ENCODE measurements at places on chromosomes 1 and 21.

DNA sequence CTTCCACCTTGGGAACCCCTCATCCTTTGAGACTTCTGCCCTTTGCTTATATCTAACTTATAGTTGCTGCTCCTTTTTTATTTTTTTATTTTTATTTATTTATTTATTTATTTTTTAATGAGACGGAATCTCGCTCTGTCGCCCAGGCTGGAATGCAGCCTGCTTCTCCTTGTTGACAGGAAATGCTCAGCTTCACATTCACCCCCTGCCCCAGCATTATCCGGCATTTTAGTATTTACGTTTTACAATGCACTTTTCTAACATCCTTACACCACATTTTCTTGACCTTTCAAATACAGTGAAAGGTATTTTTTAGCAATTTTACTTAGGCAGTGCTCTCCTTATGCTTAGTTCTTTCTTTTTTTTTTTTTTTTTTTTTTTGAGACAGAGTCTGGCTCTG lies 14.9 kb downstream of the CXADR start:
- no peak overlapping the region for H3K27ac ChIP-seq
- no peaks in the 10 kb centered on the region for H3K4me1 ChIP-seq
- no peaks in the 10 kb centered on the region for H3K27me3 ChIP-seq
- no peaks in the 10 kb centered on the region for H3K36me3 ChIP-seq

DNA sequence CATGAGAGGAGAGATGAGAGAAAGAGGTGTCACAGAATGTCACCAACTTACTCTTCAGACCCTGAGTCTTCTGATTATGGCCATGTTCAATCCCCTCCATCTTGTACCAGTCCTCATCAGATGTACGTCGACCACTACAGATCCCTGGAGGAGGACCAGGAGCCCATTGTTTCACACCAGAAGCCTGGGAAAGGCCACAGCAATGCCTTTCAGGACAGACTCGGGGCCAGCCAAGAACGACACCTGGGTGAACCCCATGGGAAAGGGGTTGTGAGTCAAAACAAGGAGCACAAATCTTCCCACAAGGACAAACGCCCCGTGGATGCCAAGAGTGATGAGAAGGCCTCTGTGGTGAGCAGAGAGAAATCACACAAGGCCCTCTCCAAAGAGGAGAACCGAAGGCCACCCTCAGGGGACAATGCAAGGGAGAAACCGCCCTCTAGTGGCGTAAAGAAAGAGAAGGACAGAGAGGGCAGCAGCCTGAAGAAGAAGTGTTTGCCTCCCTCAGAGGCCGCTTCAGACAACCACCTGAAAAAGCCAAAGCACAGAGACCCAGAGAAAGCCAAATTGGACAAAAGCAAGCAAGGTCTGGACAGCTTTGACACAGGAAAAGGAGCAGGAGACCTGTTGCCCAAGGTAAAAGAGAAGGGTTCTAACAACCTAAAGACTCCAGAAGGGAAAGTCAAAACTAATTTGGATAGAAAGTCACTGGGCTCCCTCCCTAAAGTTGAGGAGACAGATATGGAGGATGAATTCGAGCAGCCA lies 8.0 kb downstream of the ELOA start:
- no peak overlapping the region for H3K4me3 ChIP-seq
- H3K4me1 ChIP-seq = no peaks in the 10 kb centered on the region
- peaks cover 21% of the 10 kb centered on the region for H3K36me3 ChIP-seq
- H3K27ac ChIP-seq = no peak overlapping the region
- no peaks in the 10 kb centered on the region for H3K27me3 ChIP-seq

GRCh38 chr21:39377444-39378050 lies 28.7 kb upstream of the HMGN1 start:
- no peaks in the 10 kb centered on the region for H3K36me3 ChIP-seq
- no peaks in the 10 kb centered on the region for H3K4me1 ChIP-seq
- H3K27me3 ChIP-seq = no peaks in the 10 kb centered on the region

GRCh38 chr21:15363921-15364320 lies 299.1 kb upstream of the NRIP1 start:
- no peak overlapping the region for H3K4me3 ChIP-seq
- DNase-seq = no peak
- H3K27ac ChIP-seq = no peak overlapping the region
- no peaks in the 10 kb centered on the region for H3K4me1 ChIP-seq
- no peaks in the 10 kb centered on the region for H3K27me3 ChIP-seq

GRCh38 chr21:45011911-45012661 lies 62.3 kb upstream of the ADARB1 start:
- no peaks in the 10 kb centered on the region for H3K4me1 ChIP-seq
- peak; percentile 59 for DNase-seq
- H3K27ac ChIP-seq = peak overlapping the region; percentile 31
- H3K36me3 ChIP-seq = no peaks in the 10 kb centered on the region
- no peaks in the 10 kb centered on the region for H3K27me3 ChIP-seq

Data from aorta (tissue), 5 donors.